ENCODE measurements at places on chromosomes 11 and 22.

DNA sequence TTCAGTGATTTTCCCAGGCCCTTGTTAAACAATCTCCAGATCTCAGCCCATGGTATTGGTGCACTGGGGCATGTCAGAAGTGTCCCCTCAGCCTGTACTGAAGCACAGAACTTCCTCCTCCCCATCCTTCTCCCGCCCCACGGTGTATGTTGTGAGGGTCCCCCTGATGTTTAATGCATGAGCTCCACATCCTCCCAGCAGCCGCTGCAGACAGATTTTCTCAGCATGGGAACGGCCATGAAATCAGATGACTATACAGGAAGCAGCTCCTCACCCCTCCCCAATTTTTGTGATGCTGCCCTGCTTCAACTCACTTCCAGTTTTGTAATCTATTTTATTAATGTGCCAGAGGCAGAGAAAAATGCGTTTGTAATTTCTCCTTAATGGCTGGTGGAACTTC is 406.0 kb downstream of the MIAT start:
- no peak for DNase-seq

DNA sequence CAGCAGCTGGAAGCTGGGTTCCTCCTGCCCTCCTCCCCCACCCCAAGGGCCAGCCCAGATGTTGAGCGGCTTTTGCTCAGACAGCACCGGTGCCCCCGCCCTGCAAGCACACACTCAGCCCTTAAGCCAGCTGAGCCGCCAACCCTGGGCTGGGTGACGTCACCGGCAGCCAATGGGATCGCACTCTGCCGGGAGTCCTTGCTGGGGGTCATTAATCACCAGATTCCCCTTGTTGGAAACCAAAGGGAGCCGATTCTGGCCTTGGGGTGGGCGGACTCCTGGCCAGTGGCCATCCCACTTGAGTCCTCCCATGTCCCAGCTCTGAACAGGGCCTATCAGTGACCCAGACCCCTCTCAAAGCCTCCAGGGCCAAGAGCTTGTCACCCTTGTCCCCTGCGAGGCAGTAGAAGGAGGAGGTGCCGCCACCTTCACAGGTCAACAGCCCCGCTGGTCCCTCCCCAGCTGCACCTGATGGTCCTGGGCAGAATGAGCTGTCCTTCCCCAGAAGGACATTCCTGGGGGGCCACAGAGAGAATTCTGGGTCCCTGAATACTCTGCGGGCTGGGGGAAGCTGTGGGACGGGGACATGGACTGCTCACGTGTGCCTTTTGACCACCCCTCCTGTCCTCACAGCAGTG is 7.4 kb downstream of the DUSP8 start:
- DNase-seq: peak; percentile 72

DNA sequence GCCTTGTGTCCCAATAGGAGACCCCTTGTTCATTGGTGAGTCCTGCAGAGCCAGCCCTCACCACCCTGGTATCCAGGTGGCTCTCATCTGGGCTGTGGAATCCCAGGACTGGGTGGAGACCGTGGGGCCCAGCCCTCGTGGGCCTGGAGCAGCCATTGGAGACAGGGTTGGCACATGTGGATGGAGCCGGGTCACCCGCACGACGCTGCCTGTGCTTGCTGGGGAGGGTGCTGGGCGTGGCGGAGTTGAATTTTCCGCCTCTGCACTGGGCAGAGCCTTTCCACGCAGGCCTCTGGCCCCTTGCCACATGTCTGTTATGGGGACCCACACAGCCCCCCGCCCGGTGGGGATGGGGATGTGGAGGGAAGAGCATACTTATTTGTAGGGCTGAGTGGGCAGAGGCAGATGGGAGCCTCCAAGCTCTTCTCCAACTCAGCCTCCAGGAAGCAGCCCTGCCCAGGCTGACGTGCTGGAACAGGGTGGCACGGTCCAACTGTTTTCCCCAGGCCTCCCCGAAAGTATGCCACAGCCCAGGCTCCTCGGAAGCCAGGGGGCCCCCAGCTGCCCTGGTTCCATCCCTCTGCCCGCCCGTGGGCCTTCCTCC is 12.6 kb downstream of the GRAMD4 start:
- DNase-seq: no peak

GRCh38 chr22:45198463-45198795 is 34.7 kb downstream of the NUP50 start:
- DNase-seq: no peak

DNA sequence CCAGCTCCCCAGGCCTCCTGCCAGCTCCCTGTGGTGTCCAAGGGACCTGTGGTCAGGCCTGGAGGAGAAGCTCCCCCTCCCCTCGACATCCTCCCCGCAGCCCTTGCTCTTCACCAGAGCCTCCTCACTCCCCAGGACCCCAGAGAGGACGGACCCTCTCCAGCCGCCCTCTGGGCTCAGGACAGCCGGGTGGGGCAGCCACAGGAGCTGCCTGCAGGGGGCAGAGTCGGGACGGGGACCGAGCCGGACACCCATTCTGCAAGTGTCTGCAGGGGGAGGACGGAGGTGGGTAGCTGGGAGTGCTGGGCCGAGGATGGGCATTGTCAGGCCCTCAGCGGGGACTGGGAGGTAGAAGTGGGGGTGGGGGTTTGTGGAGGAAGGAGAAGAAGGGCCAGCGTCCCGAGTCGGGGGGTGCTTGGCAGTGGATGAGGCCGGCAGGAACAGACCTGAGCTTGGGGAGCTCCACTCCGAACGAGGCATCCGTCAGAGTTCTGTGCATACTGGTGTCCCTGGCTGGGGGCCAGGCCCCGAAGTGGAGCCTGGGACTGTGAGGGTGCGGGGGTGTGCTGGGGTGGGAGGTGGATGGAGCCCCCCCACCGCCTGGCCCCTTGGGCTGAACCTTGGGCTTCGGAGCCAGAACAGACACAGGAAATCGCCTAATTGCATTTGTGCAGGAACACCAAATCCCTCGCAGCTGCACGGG is 15.2 kb downstream of the PRR33 start:
- no peak for DNase-seq

DNA sequence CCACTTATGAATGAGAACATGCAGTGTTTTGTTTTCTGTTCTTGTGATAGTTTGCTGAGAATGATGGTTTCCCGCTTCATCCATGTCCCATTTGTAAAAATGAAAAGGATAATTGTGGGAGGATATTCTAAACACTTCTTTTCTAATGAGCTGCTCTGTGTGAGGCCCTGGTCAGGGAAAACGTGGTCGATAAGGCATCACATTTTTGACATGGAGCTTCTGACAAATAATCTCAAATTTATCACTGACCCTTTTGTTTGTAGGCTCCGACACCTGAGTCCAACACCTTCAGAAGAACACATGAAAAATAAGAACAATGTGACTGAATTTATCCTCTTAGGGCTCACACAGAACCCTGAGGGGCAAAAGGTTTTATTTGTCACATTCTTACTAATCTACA is at the start of gene OR4A15:
OR4A15 (plus strand) TSS at position 301 of the 400 bp plus-strand sequence; CDS start at position 301, 0 bp downstream.
- no peak for DNase-seq

DNA sequence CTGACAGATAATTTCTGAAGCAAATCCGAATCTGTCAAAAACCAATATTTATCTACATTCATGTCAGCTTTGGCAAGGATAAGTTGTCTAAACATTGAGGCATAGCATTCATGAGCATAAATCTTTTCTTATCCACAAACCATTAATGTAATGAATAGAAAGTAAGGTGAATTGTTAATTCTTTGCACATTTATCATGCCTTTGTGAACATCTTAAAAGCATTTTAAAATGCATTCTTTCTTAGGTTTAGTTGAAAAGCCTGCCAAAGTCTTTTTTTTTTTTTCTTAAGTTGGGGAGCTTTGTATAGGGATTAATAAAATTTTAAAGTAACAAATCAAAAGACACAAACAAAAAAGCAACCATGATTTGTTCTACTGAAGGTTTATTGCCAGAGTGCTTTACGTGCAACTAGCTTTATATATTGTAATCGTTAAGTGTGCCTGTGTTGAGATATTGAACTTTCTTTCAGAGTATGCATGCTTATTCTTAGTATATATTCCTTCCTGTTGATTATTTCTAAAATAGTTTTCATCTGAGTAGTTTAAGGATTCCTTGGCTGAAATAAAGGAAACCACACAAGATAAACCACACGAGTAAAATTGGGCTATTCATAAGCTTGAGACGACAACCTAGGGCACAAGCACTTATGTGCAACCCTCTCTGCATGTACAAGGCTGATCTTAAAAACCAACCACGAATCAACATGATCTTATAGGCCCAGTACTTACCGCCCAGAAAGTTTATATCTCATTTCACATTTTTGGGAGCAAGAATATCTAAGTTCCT is 1110.9 kb upstream of the CNTN5 start:
- no peak for DNase-seq

GRCh38 chr22:23204541-23205157 is 24.3 kb downstream of the BCR start:
- DNase-seq: peak; percentile 94

DNA sequence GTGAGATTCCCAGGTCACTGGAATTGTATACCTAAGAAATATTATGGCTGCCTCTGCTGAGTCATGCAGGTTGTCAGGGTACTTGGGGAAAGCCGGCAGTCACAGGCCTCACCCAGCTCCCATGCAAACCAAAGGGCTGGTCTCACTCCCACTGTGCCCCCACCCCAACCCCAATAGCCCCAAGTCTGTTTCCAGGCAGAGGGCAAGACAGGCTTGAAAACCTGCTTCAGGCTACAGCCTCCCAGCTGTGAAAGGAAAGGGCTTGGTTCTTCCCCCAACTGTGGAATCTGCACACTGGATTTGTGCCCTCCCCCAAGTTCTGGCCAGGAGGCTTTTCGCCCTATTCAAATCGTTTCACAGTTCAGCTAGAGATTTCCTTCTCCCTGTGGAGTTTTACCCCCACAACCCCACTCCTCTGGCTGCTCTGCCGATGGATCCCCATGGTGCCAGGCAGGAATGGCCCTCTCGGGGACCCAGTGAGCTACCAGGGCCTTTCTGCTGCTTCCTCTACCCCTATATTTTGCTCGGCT is 37.0 kb upstream of the ABTB2 start:
- no peak for DNase-seq

Measured in G401 (cell line).